SJSA1 (cell line): ENCODE measurements at places on chromosomes 7 and 10. TPM values are rescaled to one million over a fixed set of nuclear protein-coding genes. Genes with fewer than 3 reads are reported as not detected.

ITGB8 gene
- total RNA-seq = 1.3 and 3.6 TPM in 2 replicates

UCN3 gene
- not detected in 2 replicates for total RNA-seq

OR2A7 gene
- not detected in 2 replicates for total RNA-seq

FANK1 gene
- 0.18 TPM in 1 of 2 replicates, not detected in the other for total RNA-seq

ERVW-1 gene
- not detected in 2 replicates for total RNA-seq

TMEM213 gene
- total RNA-seq = not detected in 2 replicates

HOXA5 gene
- total RNA-seq = 0.79 and 0.81 TPM in 2 replicates

GIMAP4 gene
- total RNA-seq = not detected in 2 replicates

PARP12 gene
- 19.3 and 21.4 TPM in 2 replicates for total RNA-seq

SFRP4 gene
- 0.13 TPM in 1 of 2 replicates, not detected in the other for total RNA-seq

LRRC17 gene
- total RNA-seq = 8.3 and 10.9 TPM in 2 replicates

GNB2 gene
- total RNA-seq = 63.4 and 70.6 TPM in 2 replicates

FAM25A gene
- total RNA-seq = not detected in 2 replicates

WIPF3 gene
- total RNA-seq = not detected in 2 replicates

LIPN gene
- total RNA-seq = not detected in 2 replicates

TMEM196 gene
- not detected in 2 replicates for total RNA-seq

BLOC1S2 gene
- total RNA-seq = 34.6 and 47.7 TPM in 2 replicates

ASB10 gene
- total RNA-seq = not detected in 2 replicates

CH25H gene
- total RNA-seq = 0.55 TPM in 1 of 2 replicates, not detected in the other

GNAI1 gene
- total RNA-seq = 79.9 and 90.7 TPM in 2 replicates

LIPK gene
- not detected in 2 replicates for total RNA-seq

GARS1 gene
- 98.9 and 213 TPM in 2 replicates for total RNA-seq

CALCR gene
- not detected in 2 replicates for total RNA-seq

TAS2R4 gene
- 0.05 and 0.22 TPM in 2 replicates for total RNA-seq

MYO3A gene
- not detected in 2 replicates for total RNA-seq

CYP26C1 gene
- not detected in 2 replicates for total RNA-seq

CDK6 gene
- 126 and 136 TPM in 2 replicates for total RNA-seq

SPDYE11 gene
- total RNA-seq = not detected in 2 replicates

GPAM gene
- 13.8 and 17.1 TPM in 2 replicates for total RNA-seq

CPA4 gene
- total RNA-seq = 12.0 and 14.7 TPM in 2 replicates

LRRC4 gene
- 0.34 and 1.4 TPM in 2 replicates for total RNA-seq

IL6 gene
- 3.3 and 5.8 TPM in 2 replicates for total RNA-seq

CYP3A5 gene
- total RNA-seq = 0.37 and 1.8 TPM in 2 replicates

PNLIPRP3 gene
- not detected in 2 replicates for total RNA-seq

PNLIPRP2 gene
- total RNA-seq = not detected in 2 replicates

ADAP1 gene
- total RNA-seq = 3.5 TPM in 1 of 2 replicates, not detected in the other

DLG5 gene
- total RNA-seq = 19.5 and 27.6 TPM in 2 replicates

CYP2W1 gene
- not detected in 2 replicates for total RNA-seq

AGBL3 gene
- 0.03 and 0.37 TPM in 2 replicates for total RNA-seq

RBAK gene
- total RNA-seq = 7.5 and 8.4 TPM in 2 replicates

TMEM229A gene
- not detected in 2 replicates for total RNA-seq

PLEKHA8 gene
- total RNA-seq = 11.5 and 12.5 TPM in 2 replicates

SPDYE5 gene
- total RNA-seq = not detected in 2 replicates

DYNC1I1 gene
- total RNA-seq = 3.9 and 6.2 TPM in 2 replicates

CHAT gene
- not detected in 2 replicates for total RNA-seq

PRSS2 gene
- not detected in 2 replicates for total RNA-seq

CD36 gene
- 0.32 TPM in 1 of 2 replicates, not detected in the other for total RNA-seq

MMP21 gene
- total RNA-seq = not detected in 2 replicates

CABCOCO1 gene
- total RNA-seq = 2.2 TPM in 1 of 2 replicates, not detected in the other

INMT gene
- total RNA-seq = 0.08 and 0.19 TPM in 2 replicates

WEE2 gene
- not detected in 2 replicates for total RNA-seq

LRRN3 gene
- total RNA-seq = 0.22 TPM in 1 of 2 replicates, not detected in the other

PILRA gene
- 0.18 and 1.7 TPM in 2 replicates for total RNA-seq

OPN4 gene
- not detected in 2 replicates for total RNA-seq

TBX20 gene
- 3.2 and 5.1 TPM in 2 replicates for total RNA-seq

IKZF1 gene
- not detected in 2 replicates for total RNA-seq

WNT2 gene
- 2.5 and 3.3 TPM in 2 replicates for total RNA-seq
